Activated T-helper 1 cell treated with anti-CD3 and anti-CD28 coated beads, Interleukin-12 subunit alpha, Interleukin-12 subunit beta, Interleukin-2, Interleukin-4 antibody, amounts not matched to agents 30 ng/mL and 10 ng/mL and 1 ng/mL, durations not matched to agents 14 hours and 24 hours and 36 hours (primary cell): ENCODE measurements at places on chromosomes 1 and 21. TPM values are rescaled to one million over a fixed set of nuclear protein-coding genes. Genes with fewer than 3 reads are reported as not detected.

GRCh38 chr1:206103979-206104378 is 13.2 kb downstream of the AVPR1B start:
- DNase-seq, result no peak

DNA sequence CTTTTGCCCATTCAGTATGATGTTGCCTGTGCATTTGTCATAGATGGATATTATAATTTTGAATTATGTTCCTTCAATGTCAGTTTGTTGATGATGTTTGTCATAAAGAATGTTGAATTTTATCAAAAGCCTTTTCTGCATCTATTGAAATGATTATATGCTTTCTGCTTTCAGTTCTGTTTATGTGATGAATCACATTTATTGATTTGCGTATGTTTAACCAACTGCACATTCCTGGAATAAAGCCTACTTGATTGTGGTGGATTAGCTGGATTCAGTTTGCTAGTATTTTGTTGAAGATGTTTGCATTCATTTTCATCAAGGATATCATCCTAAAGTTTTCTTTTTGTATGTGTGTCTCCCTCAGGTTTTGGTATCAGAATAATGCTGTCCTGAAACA is 5.7 kb upstream of the OR2M4 start:
- DNase-seq, result no peak

DNA sequence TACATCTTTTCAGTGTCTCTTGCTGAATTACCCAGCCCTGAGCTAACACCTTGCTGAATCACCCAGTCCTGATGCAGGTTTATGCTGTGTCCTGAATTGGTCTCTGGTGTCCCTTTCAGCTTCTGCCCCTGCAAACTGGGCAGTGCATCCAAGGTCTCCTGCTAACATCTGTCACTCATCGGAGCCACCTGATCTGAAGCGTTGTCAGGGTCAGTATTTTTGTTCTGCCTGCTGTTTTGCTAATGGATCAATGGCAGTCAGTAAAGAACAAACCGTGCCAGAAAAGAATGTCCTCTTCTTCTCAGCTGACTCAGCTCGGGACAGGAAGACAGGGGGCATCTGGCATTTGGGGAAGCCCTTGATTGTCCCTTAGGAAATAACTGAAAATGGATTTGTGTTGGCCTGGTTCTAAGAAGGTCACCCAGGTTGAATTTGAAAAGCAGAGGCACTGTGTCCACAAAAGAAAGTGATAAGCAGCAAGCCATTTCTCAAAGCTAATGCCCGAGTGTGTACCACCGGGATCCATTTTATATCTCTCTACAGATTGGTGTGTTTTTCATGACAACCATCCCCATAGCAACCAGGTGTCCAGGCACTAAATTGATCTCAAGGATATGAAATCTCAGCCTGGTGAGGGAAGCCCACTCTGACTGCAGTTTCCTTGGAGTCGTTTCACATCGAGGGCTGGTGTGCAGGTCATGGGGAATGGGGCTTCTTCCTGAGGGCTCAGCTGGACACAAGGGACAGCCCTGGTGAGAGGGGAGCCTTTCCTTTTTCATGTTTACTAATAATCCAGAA is 109.7 kb upstream of the IRF2BP2 start:
- DNase-seq, result no peak

DNA sequence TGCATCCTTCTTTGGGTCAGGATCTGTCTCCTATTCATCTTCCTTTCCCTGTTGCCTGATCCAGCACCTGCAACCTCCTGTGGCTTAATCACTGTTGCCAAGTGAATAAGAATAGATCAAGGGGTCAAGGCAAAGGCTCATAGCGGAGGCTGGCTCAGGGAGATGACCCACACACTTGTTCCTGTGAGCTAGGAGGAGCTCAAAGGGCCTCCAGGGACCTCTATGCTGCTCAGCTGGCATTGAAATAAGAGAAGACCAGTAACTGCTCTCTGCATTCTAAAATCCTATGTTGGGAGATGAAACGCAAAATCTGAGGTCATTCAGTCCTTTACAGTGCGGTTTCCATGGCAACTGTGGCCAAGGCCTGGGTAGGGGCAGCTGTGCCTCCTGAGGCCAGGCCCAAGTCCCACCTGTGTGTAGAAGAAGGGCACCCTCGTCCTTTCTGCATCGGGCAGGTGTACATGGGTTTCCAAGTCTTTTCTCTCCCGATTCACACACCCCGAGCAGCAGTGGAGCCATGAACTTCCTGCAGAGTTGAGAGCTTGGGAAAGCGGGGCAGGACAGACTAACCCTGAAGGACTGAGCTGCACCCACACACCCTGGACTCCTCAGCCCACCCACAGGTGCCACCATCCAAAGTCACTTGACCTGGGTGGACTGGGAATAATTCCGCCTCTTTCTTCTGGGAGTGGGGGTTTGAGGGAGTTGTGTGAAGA is 27.8 kb upstream of the STUM start:
- no peak for DNase-seq

- DNase-seq, result no peak
Measured at GRCh38 chr1:241630005-241630404, 10.2 kb downstream of the CHML start.

GRCh38 chr1:50262436-50262835 is 153.7 kb downstream of the ELAVL4 start:
- DNase-seq, result no peak

DNA sequence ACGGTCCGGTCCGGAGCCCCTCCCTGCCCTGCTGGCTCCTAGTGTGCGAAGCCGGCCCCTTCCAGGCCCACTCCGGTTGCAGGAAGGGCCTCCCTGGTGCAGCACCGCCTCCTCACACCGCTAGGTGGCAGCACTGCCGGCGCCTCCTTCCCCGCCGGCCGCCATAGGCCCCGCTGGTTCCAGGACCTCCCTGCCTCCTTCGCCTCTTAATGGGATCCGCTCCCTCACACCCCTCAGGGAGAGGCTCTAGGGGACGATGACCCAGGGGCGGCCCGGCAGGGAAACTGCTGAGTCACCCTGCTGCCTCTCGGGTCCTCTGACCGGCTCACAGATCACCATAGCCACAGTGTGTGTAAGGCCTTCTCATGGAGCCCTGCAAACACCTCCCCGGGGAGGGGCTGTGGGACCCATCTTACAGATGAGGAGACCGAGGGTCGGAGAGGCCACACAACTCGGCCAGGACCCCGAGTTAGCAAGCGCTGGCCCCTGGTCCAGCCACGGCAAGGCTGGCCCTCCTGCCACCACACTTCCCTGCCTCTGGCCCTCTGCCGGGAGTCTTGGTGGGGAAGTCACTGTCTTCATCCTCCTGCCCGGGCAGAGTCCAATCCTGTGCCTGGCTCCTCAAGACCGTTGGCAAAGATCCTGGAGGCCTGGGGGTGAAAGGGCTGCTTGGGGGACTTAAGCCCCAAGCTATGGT is 1.6 kb upstream of the AJAP1 start:
- peak; percentile 30 for DNase-seq

- no peak for DNase-seq
Measured at GRCh38 chr1:176789571-176790090, 326.7 kb downstream of the PAPPA2 start.

- DNase-seq, result no peak
Measured at GRCh38 chr1:34976384-34977209, 8.6 kb downstream of the TMEM35B start.

- no peak for DNase-seq
Measured at GRCh38 chr1:21649315-21649714, 19.8 kb downstream of the RAP1GAP start.

- DNase-seq, result no peak
Measured at GRCh38 chr1:80776266-80776665, 1024.5 kb upstream of the ADGRL2 start.

GRCh38 chr1:18091660-18092446 is 15.7 kb upstream of the IGSF21 start:
- DNase-seq, result no peak

GRCh38 chr1:35475356-35475755 is 81.8 kb downstream of the KIAA0319L start:
- no peak for DNase-seq

DNA sequence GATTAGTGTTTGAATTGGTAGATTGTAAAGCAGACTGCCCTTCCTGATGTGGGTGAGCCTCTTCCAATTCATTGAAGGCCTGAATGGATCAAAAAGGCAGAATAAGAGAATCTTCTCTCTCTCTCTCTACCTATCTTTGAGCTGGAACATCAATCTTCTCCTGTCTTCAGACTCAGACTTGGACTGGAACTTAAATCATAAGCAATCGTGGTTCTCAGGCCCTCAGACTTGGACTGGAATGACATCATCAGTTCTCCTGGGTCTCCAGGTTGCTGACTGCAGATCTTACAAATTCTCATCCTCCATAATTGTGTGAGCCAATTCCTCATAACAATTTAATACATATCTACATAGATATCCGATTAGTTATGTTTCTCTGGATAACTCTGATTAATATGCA is 66.8 kb downstream of the IER5 start:
- no peak for DNase-seq

GRCh38 chr1:110916669-110917306 is 43.8 kb downstream of the CD53 start:
- peak; percentile 36 for DNase-seq

DNA sequence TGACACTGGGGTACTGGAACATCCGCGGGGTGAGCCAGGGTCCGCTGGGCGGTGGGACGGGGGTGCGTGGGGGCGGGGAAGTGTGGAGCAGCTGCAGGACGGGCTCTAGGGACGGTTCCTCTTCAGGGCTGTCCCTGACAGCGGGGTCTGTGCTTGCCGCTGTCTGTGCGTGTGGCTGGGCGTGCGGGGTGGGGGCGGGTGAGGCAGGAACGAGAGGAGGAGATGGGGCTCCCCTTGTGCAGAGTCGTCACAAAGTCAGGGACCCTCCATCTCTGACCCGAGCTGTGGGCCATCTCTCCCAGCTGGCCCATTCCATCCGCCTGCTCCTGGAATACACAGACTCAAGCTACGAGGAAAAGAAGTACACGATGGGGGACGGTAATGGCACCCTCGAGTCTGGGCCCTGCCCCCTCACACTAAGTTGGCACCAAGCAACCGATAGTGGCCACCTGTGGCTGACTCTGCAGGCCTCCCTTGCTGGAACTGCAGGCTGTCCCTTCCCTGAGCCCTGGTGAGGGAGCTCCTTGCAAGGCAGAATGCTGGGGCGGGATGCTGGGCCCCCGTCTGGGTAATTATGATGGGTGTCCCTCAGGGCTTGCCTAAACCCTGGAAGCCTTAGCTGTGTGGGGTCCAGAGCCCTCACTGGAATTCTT is 392 bp downstream of the GSTM2 start:
- no peak for DNase-seq

DNA sequence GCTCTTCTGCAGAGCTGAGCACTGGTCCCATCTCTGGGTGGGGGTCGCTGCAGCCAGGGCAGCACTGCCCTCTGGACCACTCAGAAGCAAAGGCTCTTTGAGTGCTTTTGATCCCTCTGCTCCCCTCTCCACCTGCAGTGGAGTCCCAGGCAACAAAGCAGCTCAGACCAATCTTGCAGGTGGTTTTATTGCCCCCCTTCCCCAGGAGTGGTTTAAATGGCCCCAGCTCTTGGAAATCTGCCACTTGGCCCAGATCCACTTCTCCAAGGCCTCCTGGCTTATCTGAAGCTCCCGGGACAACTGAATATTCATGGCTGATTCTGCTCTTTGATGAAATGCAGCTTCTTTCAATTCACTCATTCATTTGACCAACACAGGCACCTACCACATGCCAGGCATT is 2.7 kb downstream of the STUM start:
- DNase-seq, result no peak

DNA sequence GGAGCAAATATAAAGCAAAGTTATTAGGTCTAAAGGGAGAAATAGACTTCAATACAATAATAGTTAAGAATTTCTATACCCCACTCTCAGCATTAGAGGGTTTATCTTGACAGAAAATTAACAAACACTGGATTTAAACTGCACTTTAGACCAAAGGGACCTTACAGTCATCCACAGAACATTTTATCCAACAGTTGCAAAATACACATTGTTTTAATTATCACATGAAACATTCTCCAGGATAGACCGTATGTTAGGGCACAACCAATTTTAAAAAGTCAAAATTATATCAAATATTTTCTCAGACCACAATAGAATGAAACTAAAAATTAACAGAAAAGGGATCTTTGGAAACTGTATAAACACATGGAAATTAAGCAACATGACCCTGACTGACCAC is 384.5 kb upstream of the C1orf87 start:
- no peak for DNase-seq

- DNase-seq, result no peak
Measured at GRCh38 chr1:181124291-181124751, 35.8 kb downstream of the IER5 start.

GRCh38 chr1:184622136-184622823 is 132.4 kb downstream of the EDEM3 start:
- no peak for DNase-seq

DNA sequence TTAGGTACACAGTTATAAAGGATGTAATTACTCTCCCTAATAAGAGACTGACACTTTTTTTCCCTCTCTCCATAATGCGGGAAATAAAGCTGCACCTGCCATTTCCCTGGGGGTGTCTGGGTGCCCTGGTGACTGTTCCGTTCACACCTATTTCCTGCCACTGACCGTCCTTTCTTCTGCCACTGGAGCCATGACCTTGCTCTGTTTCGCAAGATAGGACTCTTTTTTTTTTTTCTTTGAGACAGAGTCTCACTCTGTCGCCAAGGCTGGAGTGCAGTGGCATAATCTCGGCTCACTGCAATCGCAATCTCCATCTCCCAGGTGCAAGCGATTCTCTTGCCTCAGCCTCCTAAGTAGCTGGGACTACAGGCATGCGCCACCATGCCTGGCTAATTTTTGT is 66.1 kb upstream of the SERBP1 start:
- DNase-seq, result no peak

GRCh38 chr1:183632114-183632513 is 3.5 kb downstream of the ARPC5 start:
- no peak for DNase-seq

- DNase-seq, result no peak
Measured at GRCh38 chr1:189315035-189315901, 1162.4 kb downstream of the BRINP3 start.

DNA sequence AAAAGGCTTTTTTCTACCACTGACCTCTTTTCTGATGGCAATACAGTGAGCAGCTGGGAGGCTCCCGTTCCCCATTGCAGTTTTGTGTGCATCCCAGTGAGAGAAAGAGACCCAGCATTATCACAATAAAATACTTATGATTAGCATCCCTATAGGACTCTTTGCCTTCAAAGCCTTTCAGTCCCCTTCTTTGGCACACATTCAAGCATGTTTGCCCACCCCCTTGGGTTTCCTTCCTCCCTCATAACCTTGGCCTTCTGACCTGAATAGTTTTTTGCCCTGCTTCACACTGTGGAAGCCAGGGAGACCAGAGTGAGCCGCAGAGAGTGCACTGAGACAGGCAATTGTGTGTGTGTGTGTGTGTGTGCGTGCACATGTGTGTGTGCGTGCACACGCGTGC is 13.2 kb upstream of the PLXNA2 start:
- no peak for DNase-seq

DNA sequence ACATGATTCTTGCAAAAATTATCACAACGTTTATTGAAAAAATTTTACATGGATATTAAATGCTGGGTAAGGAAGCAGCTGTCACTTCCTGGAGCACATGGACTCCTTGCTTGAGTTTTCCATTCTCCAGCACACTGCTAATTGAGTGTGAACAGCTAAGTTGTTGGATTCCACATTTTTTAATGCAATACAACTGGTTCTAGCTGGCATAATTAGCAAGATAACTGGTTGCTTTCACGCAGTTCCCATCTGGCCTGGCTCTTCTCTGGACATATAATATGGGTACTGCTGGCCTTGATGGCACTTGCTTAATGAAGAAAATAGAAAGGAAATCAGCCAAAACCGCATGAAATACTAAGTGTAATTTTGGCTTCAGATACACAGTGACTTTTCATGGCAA is 26.6 kb downstream of the RGS21 start:
- no peak for DNase-seq

Gene JAM2
- 0.29 TPM in 2 replicates for total RNA-seq

Gene PCP4L1
- 0.20 TPM in 1 of 2 replicates, not detected in the other for total RNA-seq

Gene GJA8
- total RNA-seq, result not detected in 2 replicates

Gene MATN1
- total RNA-seq, result 0.42 and 0.70 TPM in 2 replicates

Gene OLFML2B
- total RNA-seq, result not detected in 2 replicates

Gene TMEM125
- total RNA-seq, result not detected in 2 replicates

Gene LRRC71
- not detected in 2 replicates for total RNA-seq

Gene SEMA4A
- 8.8 and 9.0 TPM in 2 replicates for total RNA-seq
